ENCODE measurements at places on chromosomes 7 and 10.

DNA sequence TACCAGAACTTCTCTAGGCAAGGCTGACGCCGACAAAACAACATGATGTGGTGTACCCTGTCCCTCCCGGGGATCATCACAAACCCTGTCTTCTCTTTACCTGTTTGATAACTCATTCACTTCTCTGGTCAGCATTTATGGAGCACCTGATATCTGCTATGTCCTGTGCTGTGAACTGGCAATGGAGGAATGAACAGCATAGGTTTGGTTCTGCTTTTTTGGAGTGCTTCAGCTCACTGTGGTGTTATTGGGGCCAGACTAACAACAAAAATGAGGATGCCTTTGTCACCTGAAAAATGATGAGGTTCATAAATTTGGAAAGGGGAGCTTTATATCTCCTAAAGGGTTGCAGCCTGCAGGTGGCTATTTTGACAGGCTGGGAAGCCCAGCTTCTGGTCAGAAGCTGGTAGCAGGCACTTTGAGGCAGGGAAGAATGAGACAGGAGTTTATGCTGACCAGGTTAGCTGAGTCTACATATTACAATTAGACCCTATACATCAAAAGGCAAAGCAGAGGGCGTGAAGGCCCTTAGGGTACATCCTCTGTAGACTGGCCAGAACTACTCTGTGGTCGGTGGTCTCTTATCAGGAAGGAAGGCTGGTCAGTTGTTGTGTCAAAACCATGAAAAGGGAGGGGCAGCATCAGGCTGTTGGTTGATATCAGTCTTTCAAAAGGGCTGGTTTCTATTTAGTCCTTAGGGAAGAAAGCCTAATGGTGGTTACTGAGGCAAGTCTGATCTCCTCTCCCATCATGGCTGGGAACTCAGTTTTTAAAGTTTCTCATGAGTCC is 42.3 kb downstream of the SH2D4B start:
- DNase-seq: no peak

DNA sequence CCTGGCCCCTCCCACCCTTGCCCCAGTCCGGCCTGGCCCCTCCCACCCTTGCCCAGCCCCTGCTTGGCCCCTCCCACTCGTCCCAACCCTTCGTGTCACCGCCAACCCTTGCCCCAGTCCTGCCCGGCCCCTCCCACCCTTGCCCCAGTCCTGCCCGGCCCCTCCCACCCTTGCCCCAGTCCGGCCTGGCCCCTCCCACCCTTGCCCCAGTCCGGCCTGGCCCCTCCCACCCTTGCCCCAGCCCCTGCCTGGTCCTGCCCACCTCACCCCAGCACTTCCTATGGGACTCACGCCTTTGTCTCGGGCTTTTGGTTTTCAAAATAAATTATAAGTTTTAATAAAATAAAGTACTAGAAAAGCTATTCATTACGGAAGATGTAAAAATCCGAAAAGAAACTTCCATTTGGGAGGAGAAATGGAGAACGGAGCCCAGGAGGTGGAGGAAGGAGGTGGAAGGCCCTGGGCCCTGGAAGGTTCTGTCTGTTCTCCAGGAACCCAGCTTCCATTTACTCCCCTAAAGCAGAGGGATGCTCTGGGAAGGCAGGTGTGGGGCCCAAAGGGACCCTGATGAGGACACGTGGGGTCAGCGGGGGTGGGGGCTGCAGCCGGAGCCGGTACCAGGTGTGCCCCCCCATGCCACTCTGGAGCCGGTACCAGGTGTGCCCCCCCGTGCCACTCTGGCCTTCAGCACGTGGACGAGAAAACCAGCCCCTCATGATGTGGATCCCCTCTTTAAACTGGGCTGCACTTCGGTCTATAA is 52.2 kb downstream of the PWWP2B start:
- DNase-seq: peak; percentile 44

GRCh38 chr7:30323006-30323355 is 38.6 kb downstream of the ZNRF2 start:
- no peak for DNase-seq

- no peak for DNase-seq
These were observed 39.4 kb upstream of the SLC25A13 start for GRCh38 chr7:96361116-96361857.

DNA sequence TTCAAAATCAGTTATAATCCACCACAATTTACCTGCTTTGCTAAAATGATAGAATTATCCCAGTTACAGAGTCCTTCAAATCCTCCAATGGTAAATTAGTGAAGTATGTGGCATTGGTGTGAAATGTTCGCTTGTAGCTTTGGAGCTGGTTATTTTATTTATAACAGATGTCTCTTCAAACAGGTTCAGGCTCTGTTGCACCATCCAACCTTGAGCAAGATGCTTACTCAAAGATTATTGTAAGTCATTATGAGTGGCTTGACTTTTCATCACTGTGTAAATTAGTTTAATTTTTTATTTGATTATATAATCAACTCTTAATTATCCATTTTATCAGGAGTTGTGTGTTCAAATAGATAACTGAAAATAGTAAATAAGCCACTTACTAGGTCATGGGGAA is 99.4 kb downstream of the BTRC start:
- DNase-seq: no peak

DNA sequence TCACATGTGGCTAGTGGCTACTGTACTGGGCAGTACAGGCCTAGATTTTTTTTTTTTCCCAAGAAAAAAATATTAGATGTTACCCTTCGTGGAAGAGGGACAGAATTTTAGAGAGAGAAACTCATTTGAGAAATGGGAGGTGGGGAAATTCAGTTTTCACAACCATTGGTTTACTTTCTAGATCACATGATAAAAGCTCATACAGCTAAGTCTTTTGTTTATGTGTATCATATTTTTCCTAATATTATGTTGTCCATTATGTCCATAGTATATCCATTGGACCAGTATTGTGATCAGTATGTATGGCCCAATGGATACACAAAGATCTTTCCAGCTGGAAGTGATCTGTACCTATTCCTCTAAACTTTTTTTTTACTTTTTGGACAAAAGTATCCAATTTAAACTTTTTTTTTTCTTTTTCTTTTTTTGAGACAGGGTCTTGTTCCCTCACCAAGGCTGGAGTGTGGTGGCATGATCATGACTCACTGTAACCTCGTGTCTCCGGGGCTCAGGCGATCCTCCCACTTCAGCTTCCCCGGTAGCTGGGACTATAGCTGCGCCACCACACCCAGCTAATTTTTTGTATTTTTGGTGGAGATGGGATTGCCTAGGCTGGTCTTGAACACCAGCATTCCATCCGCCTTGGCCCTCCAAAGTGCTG is 4.1 kb downstream of the CALU start:
- DNase-seq: no peak

DNA sequence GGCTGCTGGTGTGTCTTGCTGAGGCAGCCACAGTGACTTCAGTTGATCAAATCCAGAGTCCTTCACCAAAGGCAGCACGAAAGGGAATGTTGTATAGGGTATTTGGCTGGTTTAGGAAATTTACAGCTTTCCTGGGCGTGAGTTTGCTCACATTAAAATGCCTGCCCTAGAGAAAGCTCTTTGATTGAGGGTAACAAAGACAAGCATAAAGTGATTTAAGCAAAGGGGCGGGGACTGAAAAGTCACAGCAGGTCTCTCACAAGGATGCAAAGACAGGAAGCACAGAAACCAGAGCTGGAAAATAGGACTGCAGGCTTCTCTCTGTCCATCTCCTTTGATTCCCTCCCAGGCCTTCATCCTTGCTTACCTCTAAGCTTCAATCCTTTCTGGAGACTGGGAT is 139.2 kb downstream of the ELMO1 start:
- DNase-seq: no peak

DNA sequence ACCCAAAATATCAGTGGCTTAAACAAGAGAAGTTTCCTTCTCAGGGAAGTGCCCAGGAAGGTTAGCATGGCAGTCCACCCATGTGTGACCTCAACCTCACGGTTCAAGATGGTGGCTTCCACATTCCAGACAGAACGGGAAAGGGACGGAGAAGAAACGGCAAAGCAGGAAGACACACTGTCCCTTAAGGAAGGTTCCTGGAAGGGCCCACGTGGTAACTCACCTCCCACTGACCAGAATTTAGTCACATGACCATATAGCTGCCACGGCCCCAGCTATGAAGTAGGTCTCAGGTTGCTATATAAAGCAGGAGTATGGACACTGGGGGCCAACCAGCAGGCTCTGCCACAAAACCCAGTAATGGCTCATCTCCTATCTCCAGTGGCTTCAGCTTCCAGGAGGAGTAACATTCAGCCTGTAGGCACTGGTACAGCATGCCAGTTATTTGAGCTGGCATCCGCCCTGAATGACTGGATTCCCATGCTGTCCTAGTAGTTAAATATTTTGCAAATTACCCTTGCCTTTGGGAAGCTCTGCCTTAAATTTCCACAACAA is 278.5 kb upstream of the KLF14 start:
- no peak for DNase-seq

DNA sequence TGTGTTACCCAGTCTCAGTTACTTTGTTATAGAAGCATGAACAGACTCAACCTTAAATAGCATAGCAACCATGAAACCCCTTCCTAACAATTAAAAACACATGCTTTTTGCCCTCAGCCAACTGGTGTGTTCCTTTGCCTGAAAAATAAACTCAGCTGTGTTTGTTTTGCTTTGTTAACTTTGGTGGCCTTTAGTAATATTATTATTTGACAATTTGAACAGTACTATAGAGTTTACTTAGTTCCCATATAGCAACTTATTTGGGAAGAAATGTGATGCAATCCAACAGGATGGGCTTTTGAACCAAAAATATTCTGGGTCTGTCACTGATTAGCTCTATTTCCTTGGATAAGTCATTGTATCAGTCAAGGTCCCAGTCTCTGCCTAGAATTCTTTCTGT is 22.5 kb upstream of the MKLN1 start:
- no peak for DNase-seq

DNA sequence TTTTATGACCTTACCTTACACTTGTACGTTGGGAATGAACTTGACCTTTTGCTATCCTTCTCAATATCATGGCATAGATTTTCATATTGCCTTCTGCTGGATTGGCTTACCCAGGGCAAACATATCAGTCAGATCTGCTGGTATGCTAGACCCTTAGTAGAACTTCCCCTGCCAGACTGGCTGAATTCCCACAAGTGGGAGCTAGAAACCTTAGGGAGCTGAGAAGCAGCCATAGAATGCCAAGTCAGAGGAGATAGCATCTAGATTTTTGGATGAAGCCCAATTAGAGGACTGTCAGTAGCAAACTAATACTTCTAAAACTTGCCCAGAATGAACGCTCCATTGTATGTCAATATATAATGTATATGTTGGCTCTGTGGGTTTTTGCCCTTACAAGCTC is 385.0 kb downstream of the NXPH1 start:
- DNase-seq: no peak

DNA sequence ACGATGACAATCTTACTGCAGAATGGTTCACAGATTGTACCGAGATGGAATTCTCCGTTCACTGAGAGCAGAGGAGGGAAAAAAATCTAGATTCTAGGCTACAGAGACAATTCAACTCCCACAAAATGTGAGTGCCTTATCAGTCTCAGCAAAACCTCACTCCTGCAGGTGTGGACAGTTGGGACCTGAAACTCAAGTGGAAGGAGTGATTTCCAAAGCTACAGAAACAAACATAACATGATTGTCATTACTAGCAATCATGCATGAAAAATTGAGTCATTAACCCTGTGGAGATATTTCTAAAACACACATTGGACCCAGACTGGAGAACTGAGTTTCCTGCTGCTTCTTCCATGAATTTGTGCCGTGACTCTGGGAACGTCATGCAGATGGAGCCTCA is 70.3 kb downstream of the CALML3 start:
- DNase-seq: no peak

GRCh38 chr7:2530071-2530987 is 10.8 kb downstream of the LFNG start:
- peak; percentile 87 for DNase-seq

DNA sequence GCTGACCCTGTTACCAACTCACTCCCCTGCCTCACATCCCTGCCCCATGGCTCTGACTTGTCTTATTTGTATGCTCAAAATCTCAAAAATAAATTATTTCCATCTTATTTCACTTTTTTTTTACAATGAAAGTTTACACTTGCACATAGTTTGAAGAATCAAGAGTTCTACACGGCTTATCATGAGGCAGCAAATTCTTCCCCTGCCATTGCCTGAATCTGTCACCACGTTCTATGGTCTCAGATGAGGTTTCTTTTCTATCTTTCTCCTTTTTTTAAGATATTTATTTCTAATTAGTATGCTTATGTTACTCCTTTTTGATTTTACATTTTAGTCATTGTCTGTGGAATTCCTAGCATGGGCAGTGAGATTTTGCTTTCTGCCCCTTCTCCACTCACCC is 28.4 kb downstream of the ARHGAP22 start:
- DNase-seq: no peak

- DNase-seq: peak; percentile 32
These were observed 36.6 kb upstream of the LRRC18 start for GRCh38 chr10:48976196-48976595.

DNA sequence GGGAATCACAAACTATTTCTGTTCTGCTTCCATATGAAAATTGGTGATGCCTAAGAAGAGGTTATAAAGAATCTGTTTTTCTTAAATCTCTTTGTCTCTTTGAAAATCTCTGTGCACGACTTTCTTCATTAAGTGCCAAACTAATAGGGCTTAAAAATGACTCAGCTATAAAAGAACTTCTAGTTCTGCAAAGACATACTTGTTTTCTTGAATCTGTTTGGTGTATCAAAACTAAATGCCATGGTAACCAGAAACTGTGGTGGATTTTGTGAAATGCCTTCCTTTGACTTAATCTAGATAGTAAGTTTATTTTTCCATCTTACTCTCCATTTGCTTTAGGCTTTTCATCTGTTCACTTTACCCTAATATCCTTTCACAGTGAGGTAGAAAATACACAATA is 417.8 kb downstream of the PARD3 start:
- DNase-seq: no peak

GRCh38 chr7:21986096-21986495 is 40.4 kb upstream of the CDCA7L start:
- no peak for DNase-seq

DNA sequence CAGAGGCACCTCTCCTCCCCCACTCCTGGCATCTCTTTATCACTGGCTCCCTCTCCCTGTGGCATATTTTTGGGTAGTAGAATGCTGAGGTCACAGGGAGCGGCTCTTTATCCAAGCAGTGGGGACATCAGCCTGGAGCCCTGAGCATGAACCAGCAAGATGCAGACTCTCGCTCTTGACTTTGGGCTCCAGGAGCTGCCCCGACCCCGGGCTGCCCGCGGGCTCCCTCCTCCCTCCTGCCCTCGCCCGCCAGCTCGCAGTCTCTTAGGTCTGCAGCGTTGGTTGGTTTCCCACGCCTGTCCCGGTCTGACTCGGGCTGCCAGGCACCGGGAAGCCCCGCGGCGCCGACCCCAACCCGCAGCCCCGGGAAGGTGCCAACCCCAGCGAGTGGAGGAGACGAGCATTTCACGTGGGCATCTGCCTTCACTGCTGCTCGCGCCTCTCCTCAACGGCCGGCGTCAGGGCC is 1.3 kb downstream of the INSYN2A start:
- no peak for DNase-seq

- DNase-seq: peak; percentile 76
These were observed at the start of gene ADAP1 for GRCh38 chr7:954330-955238. Gene ADAP1, minus strand, starts transcription at chr7:954680. Its CDS starts 203 bp downstream, at chr7:954477.

Data from activated CD4-positive, alpha-beta T cell treated with anti-CD3 and anti-CD28 coated beads for 36 hours (primary cell).